ENCODE measurements at places on chromosomes 1 and 21.

DNA sequence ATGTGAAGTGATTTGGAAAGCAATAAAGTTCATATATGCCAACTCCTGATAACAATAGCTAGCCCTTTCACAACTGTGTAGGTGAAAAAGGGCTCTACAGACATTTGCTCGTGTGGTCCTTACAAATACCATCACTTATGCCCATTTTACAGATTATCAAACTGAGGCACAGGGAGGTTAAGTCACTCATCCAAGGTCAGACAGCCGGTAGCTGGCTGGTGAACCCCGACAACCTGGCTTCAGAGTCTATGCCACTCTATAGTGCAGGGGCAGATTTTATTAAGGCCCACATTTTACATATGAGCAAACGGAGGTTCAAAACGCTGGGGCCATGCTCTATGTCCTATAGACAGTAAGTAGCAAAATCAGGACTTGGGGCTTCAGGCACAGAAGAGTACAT lies 280.5 kb downstream of the RRAGC start:
- DNase-seq = no peak

- DNase-seq = no peak
Measured at GRCh38 chr1:151294742-151295462, 12.8 kb downstream of the ZNF687 start.

DNA sequence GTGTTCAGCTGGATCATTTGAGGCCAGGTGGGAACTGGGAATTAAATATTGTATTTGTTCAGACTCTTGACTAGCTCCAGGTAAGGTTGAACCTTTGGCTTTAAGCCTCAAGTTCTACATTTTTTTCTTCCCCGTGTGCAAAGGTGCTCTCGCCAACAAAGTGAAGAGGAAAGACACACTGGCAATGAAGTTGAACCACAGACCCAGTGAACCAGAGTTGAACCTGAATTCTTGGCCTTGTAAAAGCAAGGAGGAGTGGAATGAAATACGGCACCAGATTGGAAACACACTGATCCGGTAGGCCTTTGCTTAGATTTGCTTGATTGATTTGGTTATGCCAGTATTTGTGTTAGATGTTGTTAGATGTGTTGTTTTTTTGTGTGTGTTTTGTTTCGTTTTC lies 25.5 kb upstream of the RCC1 start:
- DNase-seq = no peak

DNA sequence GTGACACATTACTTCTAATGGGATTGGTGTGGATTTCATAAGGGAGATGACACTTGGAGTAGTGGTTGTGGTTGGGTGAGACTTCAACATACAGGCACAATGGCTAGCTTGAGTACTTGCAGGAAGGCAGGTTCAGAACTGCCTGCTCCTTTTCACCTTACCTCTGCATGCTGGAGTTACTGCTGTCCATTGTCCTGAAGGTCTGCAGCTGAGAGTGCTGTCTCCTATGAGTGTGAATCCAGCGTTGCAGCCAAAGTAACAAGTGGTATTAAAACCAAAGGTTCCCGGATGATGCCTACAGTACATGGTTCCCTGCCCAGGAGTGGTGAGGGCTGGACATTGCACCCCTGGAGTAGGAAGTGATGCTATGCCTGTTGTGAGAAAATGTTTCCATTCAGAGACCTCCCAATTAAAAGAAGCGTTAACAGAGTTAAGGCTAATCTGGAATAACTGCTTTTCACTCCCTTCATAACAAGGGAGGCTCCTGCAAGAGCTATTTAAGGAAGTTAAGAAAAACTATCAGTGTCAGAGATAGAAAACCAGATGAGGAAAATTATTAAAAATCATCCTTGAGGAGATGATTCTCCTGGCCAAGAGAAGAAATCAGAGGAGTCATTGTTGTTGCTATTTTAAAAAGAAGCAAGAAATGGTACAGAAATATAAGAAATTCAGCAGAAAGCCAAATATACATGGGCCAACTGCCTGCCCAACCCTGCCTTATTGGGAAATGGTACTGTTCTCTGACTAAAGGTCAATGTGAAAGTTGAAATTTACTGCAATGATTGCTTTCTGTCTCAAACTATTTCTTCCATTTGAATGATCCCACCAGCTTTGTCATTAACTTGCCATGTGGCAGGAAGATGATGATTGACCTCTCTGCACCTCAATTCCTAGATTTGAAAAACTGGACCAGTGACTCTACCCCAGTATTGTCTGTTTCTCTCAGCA lies 9.8 kb upstream of the F5 start:
- DNase-seq = no peak

GRCh38 chr1:211652371-211652770 lies 23.1 kb downstream of the NEK2 start:
- no peak for DNase-seq

DNA sequence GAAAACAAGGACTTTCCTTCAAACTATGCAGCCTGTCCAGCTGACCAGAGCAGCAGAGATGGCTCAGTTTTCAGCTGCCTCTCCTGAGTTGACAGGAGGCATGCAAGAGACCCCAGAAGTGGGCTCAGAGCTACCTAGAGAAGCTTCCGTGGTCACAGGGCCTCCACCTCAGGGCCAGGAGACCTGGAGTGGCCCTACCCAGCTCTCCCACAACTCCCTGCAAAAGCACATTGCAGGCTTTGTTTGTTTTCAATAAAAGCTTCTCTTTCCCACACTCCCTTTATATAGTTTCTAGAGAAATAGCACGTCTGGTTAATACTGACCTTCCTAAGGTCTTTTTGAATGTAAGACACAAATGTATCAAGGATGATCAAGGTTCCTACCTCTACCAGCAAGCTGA lies 40.1 kb downstream of the RRAGC start:
- no peak for DNase-seq

- DNase-seq = no peak
Measured at GRCh38 chr21:14617871-14618270, 71.8 kb upstream of the SAMSN1 start.

DNA sequence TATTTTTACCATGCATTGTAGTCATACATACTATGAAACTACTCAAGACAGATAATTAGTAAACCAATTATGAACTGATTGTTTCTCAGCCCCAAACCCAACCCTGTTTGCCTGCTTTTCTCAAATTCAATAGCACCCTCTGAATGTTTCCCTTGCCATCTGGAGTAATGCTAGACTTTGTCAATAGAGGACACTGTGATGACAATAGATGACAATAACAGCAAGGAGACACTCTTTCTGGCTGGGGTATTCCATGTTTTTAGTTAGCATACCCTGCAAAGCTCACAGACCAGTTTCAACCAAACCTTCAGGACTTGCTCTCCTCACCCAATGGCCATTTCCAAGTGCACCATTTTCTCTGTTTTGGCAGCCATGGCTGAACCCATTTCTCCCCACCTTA lies 108.5 kb upstream of the LRRC7 start:
- no peak for DNase-seq

DNA sequence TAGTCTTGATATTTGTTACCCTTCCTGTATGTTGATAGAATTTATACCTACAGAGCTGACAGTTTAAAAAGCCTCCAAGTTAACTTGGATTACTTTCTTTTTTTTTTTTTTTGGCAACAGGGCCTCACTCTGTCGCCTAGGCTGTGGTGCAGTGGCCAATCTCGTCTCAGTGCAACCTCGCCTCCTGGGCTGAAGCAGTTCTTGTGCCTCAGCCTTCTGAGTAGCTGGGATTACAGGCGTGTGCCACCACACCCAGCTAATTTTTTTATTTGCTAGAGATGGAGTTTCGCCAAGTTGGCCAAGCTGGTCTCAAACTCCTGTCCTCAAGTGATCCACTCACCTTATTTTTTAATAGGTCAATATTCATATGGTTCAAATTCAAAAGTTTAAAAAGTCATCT lies 32.7 kb downstream of the WDTC1 start:
- DNase-seq = no peak
